Smooth muscle cell of bladder (primary cell): ENCODE measurements at places on chromosomes 7 and 10. TPM values are rescaled to one million over a fixed set of nuclear protein-coding genes. Genes with fewer than 3 reads are reported as not detected.

GATA3 gene
- total RNA-seq: not detected in 2 replicates

ZNF467 gene
- 0.28 TPM in 2 replicates for total RNA-seq

HYCC1 gene
- 92.6 and 93.3 TPM in 2 replicates for total RNA-seq

PGAM1 gene
- total RNA-seq: 280 and 341 TPM in 2 replicates

FAM200A gene
- 5.3 and 5.5 TPM in 2 replicates for total RNA-seq

MAT1A gene
- not detected in 2 replicates for total RNA-seq

UCN3 gene
- total RNA-seq: not detected in 2 replicates

TAS2R5 gene
- total RNA-seq: 0.57 and 0.92 TPM in 2 replicates

OSBPL3 gene
- total RNA-seq: 8.1 and 9.0 TPM in 2 replicates

POMZP3 gene
- total RNA-seq: 4.7 and 4.9 TPM in 2 replicates

CALML5 gene
- not detected in 2 replicates for total RNA-seq

GRID2IP gene
- not detected in 2 replicates for total RNA-seq

SFMBT2 gene
- total RNA-seq: 5.1 and 5.5 TPM in 2 replicates

NKX6-2 gene
- not detected in 2 replicates for total RNA-seq

C10orf67 gene
- total RNA-seq: 0.14 TPM in 1 of 2 replicates, not detected in the other

SSC4D gene
- 0.28 and 0.55 TPM in 2 replicates for total RNA-seq

MRLN gene
- total RNA-seq: not detected in 2 replicates

GIMAP4 gene
- total RNA-seq: 0.28 TPM in 1 of 2 replicates, not detected in the other
